ENCODE measurements at places on chromosomes 1 and 21.

- DNase-seq: no peak
Observed at GRCh38 chr1:114345930-114346479, 165.0 kb downstream of the TRIM33 start.

- no peak for DNase-seq
Observed at GRCh38 chr1:50851034-50851433, 109.0 kb downstream of the FAF1 start.

GRCh38 chr1:18951818-18952391 is 4.6 kb downstream of the IFFO2 start:
- no peak for DNase-seq

GRCh38 chr1:26349188-26349876 is 4.6 kb downstream of the CRYBG2 start:
- DNase-seq: no peak

- DNase-seq: no peak
Observed at GRCh38 chr1:113675302-113675701, 84.0 kb downstream of the PHTF1 start.

GRCh38 chr1:155729031-155729898 is 40.4 kb downstream of the DAP3 start:
- DNase-seq: peak; percentile 84

- DNase-seq: no peak
Observed at GRCh38 chr1:116448785-116449385, 75.8 kb downstream of the ATP1A1 start.
